ENCODE measurements at places on chromosomes 6 and 20.
A peak's percentile ranks its signal among the peaks of the same experiment; 100 is the strongest.

DNA sequence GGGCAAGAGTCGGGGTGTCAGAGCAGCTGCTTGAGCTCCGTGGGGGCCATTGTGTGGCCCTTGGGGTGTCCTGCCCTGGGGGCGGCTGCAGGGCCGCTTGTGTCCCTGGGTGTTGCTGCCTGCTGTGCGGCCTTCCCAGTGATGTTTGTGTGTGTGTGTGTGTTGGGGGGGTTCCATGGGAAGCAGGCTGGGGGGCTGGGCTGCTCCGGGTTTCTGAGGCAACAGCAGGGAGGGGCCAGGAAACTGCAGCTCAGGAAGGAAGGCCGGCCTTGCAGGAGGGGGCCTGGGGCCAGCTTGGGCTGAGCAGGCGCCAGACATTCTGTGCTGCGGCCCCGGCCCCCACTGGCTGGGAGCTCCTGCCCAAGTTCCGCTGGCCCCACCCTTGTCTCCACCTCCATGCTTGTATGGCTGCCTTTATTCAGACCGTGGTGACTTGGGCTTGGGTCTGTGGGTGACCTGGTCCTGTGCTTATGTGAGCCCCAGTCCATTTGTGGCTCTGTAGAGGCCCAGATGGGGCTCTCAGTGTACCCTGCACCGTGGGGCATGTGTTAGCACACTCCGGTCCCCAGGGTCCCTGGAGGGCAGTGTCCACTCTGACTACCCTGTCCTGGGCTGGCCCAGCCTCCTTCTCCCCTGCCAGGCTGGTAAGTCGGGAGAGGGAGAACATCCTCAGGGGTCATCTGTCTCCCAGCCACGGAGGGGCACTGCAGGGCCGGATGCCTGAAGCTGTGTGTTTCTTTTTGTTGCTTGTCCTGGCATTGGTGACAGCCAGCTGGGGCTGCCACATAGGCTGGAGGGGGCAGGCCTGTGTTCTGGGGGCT, 4.6 kb upstream of the SOX18 start:
- DNase-seq, result peak; percentile 80

- no peak for DNase-seq
Measured at GRCh38 chr6:39310542-39310941, 3.7 kb downstream of the KCNK17 start.

GRCh38 chr6:63441266-63441956, 121.6 kb upstream of the LGSN start:
- no peak for DNase-seq

GRCh38 chr6:69732045-69732444, 64.8 kb downstream of the LMBRD1 start:
- DNase-seq, result no peak
